Naive thymus-derived CD4-positive, alpha-beta T cell (primary cell): ENCODE measurements at places on chromosomes 1 and 21.

DNA sequence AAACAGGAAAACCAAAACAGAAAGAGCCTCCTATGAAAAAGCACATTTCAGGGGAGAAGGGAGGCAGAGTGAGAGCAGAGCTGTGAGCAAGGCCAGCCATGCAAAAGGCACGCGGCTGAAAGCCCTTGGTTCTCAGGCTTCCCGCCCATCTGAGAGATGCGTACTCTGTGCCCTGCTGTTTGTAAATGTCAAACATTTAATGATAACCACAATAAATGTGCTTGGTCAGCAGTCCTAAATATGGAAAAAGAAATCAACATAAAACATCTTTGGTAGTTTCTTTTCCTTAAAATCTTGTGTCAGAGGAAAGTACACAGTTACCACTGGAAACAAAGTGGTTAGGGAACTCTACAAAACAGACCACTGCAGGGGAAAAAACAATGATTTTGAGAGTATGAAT lies 283.1 kb downstream of the DSCAM start:
- no peak for DNase-seq

- no peak for DNase-seq
Measured at GRCh38 chr1:83999316-83999819, 436 bp upstream of the TTLL7 start.

- no peak for DNase-seq
Measured at GRCh38 chr1:239590556-239590955, 204.2 kb downstream of the CHRM3 start.

DNA sequence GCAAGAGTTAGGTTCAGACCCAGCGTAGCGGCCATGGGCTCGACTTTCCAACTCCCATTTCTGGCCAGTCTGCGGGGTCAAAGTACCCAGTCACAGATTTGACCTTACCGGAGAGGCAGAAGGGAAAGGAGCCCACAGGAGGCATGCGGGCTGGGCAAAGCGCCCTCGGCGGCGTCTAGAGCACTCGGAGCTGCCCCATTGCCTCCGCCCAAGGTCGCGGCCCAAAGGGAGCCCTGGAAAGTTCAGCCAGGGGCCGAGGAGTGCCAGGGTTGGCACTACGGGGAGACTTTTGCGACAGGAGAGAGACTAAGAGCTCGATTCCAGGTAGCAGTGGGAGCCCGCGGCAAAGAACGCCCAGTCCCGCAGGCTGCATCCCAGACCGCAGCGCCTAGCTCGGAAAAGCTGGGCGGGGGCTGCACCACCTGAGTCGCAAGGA lies 896 bp downstream of the KANK4 start:
- no peak for DNase-seq

DNA sequence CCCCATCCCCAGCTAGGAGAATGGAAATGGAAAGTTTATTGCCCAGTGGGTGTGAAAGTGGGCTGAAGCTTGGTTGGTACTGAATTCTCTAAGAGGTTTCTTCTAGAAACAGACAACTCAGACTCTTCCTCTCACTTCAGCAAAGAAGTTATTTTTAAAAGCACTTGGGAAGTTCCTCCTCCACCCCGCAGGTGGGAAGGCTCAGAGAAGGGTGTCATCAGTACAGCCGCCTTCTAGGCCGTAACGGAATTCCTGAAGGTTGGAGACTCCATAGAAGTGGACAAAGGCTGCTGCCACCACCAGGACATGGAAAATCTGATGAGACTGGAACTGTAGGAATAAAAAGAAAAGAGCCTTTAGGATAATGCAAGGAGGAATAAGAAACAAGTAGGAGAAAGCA lies 14.3 kb upstream of the KLHL12 start:
- DNase-seq: no peak

GRCh38 chr1:152052606-152053005 lies 15.8 kb upstream of the S100A11 start:
- peak; percentile 81 for DNase-seq

DNA sequence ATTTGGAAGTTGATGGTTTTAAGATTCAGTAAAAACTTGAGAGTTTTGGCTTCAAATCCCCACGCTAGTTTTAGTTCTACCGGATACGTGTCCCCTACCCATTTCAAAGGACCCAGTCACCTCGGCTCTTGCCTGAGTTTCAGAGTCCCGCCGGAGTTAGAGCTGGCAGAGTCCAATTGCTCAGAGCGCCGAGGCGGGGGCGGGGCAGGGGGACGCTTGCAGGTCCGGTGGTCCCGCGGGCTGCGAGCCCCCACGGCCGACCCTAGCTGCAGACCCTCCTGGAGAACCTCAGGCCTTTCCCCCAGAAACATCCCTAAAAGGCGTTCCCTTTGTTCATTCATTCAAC lies 765 bp upstream of the VPS45 start:
- peak; percentile 23 for DNase-seq

DNA sequence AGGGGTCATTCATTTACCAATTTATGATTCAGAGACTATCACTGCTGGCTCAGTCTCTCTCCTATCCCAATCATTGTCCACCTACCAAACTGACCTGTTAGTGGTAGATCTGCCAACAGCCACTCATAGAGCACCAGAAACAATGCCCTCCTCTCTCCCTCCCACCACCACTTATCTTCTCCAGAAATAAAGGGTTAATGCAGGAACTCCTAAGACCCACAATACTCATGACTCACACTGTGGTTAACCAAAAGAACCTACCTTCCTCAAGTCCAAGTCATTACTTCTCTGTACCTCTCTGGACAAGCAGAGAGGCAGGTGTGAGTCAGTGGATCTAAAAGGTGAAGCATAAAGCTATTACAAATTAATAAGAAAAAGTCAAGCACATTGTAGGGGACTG lies 40.9 kb upstream of the CAMK1G start:
- DNase-seq: no peak

- DNase-seq: no peak
Measured at GRCh38 chr1:10210841-10211804, 753 bp downstream of the KIF1B start.

DNA sequence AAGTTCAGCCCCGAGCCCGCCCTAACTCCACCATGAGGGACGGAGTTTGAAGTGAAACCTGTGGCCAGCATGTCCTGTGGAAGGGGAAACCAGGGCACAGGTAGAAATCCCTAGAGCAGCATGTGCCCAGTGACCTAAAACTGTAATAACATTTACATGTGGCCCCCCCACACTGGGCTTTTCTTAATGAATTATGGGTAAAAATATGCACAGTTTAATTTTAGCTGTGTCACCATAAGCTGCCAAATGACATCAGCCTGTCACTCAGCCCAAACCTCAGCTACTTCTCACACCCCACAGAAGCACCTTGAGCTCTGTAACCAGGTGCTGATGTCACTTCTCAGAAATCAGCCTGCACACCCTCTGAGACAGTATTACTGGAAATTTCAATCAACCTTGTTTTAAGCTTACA lies 50.0 kb upstream of the SLC19A1 start:
- DNase-seq: peak; percentile 47

DNA sequence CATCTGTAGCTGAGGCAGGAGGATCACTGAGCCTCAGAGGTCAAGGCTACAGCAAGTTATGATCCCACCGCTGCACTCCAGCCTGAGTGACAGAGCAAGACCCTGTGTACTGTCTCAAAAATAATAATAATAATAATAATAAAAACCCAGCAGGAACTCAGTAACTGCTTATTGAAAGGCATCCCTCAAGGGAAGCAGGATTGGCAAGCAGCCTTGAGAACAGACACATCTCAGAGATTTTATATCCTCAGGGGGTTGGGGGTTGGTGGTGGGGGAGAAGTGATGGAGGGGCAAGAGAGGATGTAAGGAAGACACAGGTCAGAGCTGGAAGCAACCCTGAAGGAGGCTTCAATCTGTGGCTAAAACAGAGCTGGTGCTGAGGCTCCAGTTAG lies 29.6 kb downstream of the GNB1 start:
- DNase-seq: no peak

GRCh38 chr1:235513495-235514366 lies 9.5 kb upstream of the B3GALNT2 start:
- peak; percentile 51 for DNase-seq

GRCh38 chr1:230148126-230148652 lies 81.2 kb downstream of the GALNT2 start:
- DNase-seq: no peak

- no peak for DNase-seq
Measured at GRCh38 chr1:241738284-241739078, 86.4 kb downstream of the WDR64 start.

DNA sequence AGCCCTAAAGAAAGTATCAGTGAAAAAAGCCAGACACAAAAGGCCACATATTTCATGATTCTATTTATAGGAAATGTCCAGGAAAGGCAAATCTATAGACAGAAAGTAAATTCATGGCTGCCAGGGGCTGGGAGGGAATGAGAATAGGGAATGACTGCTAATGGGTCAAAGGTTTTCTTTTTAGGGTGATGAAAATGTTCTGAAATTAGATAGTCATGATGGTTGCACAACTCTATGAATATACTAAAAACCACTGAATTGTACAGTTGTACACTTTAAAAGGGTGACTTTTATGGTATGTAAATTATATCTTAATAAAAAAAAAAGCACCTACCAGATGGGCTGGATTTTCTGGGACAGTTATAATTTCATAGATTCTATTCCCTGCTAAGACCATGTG lies 114.8 kb downstream of the CNIH3 start:
- DNase-seq: no peak

DNA sequence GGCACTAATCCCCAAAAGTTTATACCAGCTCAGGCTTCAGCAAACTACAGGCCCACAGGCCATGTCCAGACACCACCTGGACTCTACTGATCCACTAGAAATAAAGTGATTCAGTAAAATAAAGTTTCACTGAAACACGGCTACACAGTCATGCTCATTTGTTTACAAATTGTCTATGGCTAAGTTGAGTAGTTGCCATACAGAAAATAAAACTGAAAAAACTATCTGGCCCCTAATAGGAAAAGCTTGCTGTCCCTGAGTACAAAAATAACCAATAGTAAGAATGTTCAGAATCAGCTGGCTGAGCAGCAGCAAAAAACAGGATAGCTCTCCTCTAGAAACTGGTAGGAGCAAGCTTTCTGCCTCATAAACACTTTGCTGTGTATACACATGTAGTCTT lies 221.5 kb downstream of the RERE start:
- DNase-seq: no peak

GRCh38 chr1:184648160-184648855 lies 106.3 kb downstream of the EDEM3 start:
- DNase-seq: no peak

DNA sequence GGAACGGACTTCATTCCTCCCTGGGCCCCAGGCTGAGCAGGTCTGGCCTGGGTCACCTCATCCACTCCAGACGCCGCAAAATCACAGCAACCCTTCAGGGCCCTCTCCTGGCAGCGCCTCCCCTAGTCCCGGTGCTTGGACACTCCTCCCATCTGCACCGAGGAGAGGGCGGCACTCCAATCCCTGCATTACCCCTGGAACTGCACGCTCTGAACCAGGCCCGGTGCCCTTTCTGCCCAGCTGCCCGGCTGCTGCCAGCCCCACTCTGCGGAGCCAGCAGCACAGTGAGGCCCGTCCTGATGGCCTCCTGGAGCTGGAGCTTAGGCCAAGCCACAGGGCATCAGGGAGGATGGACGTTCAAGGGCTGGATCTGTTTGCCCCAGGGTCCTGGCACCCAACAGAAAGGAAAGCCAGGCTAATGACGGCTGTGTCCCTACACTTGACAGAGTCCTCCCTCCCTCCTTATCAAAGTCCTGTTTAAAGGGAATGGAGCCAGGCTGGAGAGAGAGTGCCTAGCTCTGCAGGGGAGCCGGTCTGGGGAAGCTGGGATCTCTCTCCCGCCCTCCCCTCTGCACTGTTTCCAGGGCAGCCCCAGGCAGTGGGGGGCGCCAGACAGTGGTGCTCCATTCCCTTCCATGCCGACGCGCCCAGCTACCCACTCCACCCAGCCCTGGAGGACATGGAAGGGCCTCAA lies 12.7 kb downstream of the COL6A2 start:
- DNase-seq: no peak

DNA sequence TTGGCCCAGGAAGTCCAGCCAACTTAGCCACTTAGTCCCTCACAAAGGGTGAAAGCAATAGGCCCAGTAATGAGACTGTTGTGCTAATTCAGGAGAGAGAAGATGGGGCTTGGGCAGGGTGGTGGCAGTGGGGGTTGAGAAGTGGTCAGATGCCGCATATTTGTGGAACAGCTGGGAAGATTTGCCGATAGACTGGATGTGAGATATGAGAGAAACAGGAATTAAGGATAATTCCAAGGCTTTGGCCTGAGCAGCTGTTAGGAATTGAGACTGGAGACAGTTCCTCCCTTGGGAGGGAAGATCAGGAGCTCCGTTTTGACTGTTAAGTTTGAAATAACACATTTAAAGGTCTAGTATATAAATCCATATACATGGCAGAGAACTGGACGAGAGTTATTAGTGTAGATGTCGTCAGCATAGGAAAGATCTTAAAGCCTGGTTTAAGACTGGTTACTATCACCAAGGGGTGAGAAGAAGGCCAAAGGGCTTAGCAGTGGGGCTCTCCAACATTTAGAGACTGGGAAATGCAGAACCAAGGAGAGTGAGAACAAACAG lies 323.7 kb upstream of the FAM78B start:
- DNase-seq: no peak

DNA sequence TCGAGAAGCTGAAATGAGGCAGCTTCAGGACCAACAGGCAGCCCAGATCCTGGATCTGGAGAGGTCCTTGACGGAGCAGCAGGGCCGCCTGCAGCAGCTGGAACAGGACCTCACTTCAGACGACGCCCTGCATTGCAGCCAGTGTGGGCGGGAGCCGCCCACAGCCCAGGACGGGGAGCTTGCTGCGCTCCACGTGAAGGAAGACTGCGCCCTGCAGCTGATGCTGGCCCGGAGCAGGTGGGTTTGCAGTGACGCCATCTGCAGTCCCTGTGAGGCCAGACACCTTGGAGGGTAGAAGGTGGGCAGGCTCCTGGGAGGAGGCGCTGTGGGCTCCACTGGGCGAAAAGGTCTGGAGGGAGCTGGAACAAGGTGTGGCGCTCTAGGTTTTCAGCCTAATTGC lies 39.7 kb downstream of the PCNT start:
- no peak for DNase-seq

- no peak for DNase-seq
Measured at GRCh38 chr1:58874757-58875755, 91.2 kb upstream of the JUN start.

GRCh38 chr1:8970870-8971337 lies 25.2 kb downstream of the CA6 start:
- DNase-seq: peak; percentile 84

- DNase-seq: no peak
Measured at GRCh38 chr1:231676487-231676886, 49.9 kb downstream of the DISC1 start.

- DNase-seq: no peak
Measured at GRCh38 chr1:200640963-200641401, 20.4 kb upstream of the KIF14 start.

GRCh38 chr21:19326531-19327319 lies 923.1 kb upstream of the TMPRSS15 start:
- DNase-seq: no peak

GRCh38 chr1:107964336-107965109 lies 457 bp downstream of the VAV3 start:
- peak; percentile 34 for DNase-seq

- DNase-seq: peak; percentile 63
Measured at GRCh38 chr1:156129687-156130577, 15.4 kb downstream of the LMNA start.

DNA sequence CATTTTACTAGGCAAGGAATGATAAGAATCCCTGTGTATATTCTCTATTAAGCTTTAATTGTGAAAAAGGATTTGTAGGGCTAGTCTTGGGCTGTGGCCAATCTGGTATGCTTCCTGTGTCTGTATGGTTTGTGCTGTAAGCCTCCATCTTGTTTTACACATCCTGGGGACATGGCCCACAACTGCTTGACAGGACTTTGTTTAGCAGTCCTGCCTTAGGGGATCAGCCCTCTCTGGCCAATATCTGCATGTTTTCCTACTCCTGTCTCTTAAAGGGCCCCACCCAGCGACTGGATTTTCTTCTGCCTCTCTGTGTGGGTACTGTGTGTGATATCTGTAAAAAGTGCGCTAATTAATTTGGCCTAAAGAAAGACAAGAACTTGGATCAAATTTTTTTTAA lies 813.2 kb downstream of the PLA2G4A start:
- no peak for DNase-seq
